Right cardiac atrium (tissue), 5 donors: ENCODE measurements at places on chromosomes 1 and 21. TPM values are rescaled to one million over a fixed set of nuclear protein-coding genes. Genes with fewer than 3 reads are reported as not detected.

DNA sequence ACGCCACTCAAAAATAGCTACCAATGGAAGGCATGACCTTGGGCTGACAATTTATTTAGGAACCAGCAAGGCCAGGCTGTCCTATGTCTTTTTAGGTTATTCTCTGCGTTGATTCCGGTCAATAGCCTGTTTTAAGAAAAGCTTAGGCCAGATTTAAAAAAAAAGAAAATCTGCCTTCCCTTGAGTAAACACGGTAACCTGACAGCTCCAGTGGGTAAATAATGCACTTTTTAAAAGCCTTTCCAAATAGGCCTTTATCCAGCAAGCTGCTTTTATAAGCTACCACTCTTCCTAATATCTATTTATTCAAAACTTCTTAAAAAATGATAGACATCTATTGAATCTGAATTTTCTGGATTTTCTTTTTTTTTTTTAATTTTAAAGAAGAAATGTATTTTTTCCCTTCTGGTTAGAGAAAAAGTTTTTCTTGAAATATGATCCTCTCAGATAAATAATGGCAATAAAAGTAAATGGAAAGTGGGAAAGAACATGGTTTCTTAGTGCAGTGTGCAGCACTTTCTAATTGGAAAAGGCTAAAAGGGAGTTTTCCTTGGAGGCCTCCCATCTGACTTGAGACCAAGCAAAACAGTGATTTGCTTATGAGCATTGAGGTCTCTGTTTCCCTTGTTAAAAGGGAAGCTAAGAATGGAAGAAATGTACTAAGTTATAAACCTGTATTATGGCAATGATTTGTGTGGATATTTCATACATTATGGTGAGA lies 281.0 kb upstream of the RUNX1 start:
- DNase-seq, result no peak

GRCh38 chr1:66276218-66276617 lies 257.7 kb upstream of the SGIP1 start:
- DNase-seq, result no peak

DMRTA2 gene
- not detected for total RNA-seq

GRCh38 chr1:63799820-63800219 lies 26.0 kb downstream of the ROR1 start:
- no peak for DNase-seq

PLPP3 gene
- 85.4 TPM for total RNA-seq

EIF4G3 gene
- total RNA-seq, result 36.3 TPM

DNA sequence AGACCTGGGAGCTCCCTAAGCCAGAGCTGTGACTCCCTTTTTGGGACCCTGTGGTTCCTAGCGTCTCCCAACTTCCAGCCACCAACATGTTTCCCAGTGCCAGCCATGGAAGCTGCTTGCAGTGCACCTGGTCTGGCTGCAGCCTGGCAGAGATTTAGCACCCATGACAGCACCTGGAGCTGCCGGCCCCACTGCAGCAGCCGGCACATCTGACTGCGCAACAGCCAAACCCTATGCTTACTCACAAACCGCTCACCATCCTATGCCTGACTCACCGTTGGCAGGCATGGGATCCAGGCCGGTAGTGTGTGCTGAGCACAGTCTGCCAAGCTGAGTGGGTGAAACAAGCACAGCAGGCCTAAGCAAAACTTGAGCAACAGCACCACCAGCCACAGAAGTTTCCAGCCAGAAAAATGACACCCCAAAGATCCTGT lies 435.9 kb upstream of the PRMT6 start:
- no peak for DNase-seq
